ENCODE measurements at places on chromosomes 13 and 19. TPM values are rescaled to one million over a fixed set of nuclear protein-coding genes. Genes with fewer than 3 reads are reported as not detected.

The FCER2 gene
- 0.96 TPM for total RNA-seq

The MYBPC2 gene
- 0.07 TPM for total RNA-seq

The ZNF738 gene
- 8.4 TPM for total RNA-seq

The ZNF99 gene
- not detected for total RNA-seq

The AMER2 gene
- not detected for total RNA-seq

The GRIN2D gene
- 0.26 TPM for total RNA-seq

The FEM1A gene
- total RNA-seq, result 25.5 TPM

- peaks cover 19% of the 10 kb centered on the region for H3K36me3 ChIP-seq
- H3K4me1 ChIP-seq, result peaks cover 24% of the 10 kb centered on the region
- no peak for DNase-seq
- no peaks in the 10 kb centered on the region for H3K27me3 ChIP-seq
- no peak overlapping the region for H3K27ac ChIP-seq
These were observed 10.9 kb downstream of the PRAM1 start for GRCh38 chr19:8491574-8491973.

GRCh38 chr13:79227418-79227817, 178.6 kb downstream of the RBM26 start:
- H3K27ac ChIP-seq, result no peak overlapping the region
- H3K27me3 ChIP-seq, result no peaks in the 10 kb centered on the region
- no peak overlapping the region for H3K4me3 ChIP-seq
- no peak for DNase-seq
- no peaks in the 10 kb centered on the region for H3K36me3 ChIP-seq
- no peaks in the 10 kb centered on the region for H3K4me1 ChIP-seq

DNA sequence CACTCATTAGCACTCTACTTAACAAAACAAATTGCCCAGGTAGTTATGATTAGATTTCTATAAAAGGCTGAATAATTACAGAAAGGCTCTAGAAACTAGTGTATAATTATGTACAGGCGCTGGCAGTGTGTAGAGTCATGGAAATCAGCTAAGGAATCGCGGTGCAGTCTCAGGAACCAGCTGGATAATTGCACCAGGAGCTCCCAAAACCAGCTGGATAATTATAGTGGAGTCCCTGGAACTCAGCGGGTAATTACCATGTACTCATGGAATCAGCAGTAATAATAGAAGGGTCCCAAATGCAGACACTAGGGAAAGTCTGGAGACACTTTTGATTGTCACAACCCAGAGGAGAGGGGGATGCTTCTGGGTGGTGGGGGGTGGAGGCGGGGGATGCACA, 23.2 kb upstream of the TTYH1 start:
- no peaks in the 10 kb centered on the region for H3K27me3 ChIP-seq
- H3K4me1 ChIP-seq, result peaks cover 34% of the 10 kb centered on the region
- DNase-seq, result no peak
- no peak overlapping the region for H3K27ac ChIP-seq

GRCh38 chr19:51125421-51126075, 842 bp downstream of the SIGLEC9 start:
- peak overlapping the region; percentile 23 for H3K4me3 ChIP-seq
- DNase-seq, result no peak
- H3K27ac ChIP-seq, result no peak overlapping the region
- H3K27me3 ChIP-seq, result no peaks in the 10 kb centered on the region
- H3K4me1 ChIP-seq, result peaks cover 94% of the 10 kb centered on the region
- no peaks in the 10 kb centered on the region for H3K36me3 ChIP-seq

GRCh38 chr13:77310161-77310560, 16.7 kb downstream of the MYCBP2 start:
- peaks cover 79% of the 10 kb centered on the region for H3K4me1 ChIP-seq
- H3K36me3 ChIP-seq, result no peaks in the 10 kb centered on the region
- no peaks in the 10 kb centered on the region for H3K27me3 ChIP-seq
- H3K27ac ChIP-seq, result no peak overlapping the region
- no peak for DNase-seq

- no peak overlapping the region for H3K27ac ChIP-seq
- no peak for DNase-seq
- no peaks in the 10 kb centered on the region for H3K4me1 ChIP-seq
- no peaks in the 10 kb centered on the region for H3K27me3 ChIP-seq
- H3K36me3 ChIP-seq, result no peaks in the 10 kb centered on the region
These were observed 7.5 kb upstream of the MIER2 start for GRCh38 chr19:351976-352625.

GRCh38 chr13:109274188-109274821, 512.1 kb downstream of the IRS2 start:
- H3K36me3 ChIP-seq, result no peaks in the 10 kb centered on the region
- H3K27me3 ChIP-seq, result no peaks in the 10 kb centered on the region
- H3K4me1 ChIP-seq, result no peaks in the 10 kb centered on the region

DNA sequence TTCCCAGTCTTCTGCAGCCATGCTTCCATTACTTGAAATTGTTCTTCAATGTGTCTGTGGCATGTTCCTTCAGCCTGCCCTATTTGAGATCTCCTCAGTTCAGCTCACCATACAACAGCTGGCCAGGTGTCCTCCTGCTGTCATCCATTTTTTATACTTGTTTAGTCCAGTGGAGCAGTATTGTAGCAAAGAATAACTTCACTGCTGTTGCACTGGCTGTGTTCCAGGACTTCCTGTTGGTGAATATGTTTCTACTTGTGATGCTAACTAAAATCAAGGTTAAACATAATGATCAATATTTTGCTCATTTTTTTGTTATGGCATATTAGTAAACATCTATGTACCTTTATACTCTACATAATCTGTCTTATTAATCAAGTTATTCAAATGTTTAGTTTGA, 1394.1 kb downstream of the PCDH9 start:
- H3K4me3 ChIP-seq, result no peak overlapping the region
- H3K27ac ChIP-seq, result no peak overlapping the region
- no peak for DNase-seq
- no peaks in the 10 kb centered on the region for H3K4me1 ChIP-seq

GRCh38 chr13:91564396-91564795, 166.0 kb downstream of the GPC5 start:
- no peak overlapping the region for H3K27ac ChIP-seq
- no peaks in the 10 kb centered on the region for H3K36me3 ChIP-seq
- H3K4me3 ChIP-seq, result no peak overlapping the region
- no peaks in the 10 kb centered on the region for H3K27me3 ChIP-seq
- no peaks in the 10 kb centered on the region for H3K4me1 ChIP-seq

DNA sequence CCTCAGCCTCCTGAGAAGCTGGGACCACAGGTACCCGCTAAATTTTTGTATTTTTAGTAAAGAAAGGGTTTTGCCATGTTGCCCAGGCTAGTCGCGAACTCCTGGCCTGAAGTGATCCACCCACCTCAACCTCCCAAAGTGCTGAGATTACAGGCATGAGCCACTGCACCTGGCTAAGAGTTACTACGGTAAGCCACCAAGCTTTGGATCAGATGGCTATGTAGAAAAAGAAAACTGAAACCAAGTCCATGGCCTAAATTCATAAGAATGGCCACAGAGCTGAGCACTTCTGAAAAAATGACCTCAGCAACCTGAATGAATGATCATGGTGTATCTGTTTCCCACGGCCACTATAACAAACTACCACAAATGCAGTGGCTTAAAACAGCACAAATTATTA, 9.4 kb downstream of the OPA3 start:
- no peaks in the 10 kb centered on the region for H3K36me3 ChIP-seq
- H3K4me3 ChIP-seq, result no peak overlapping the region
- no peaks in the 10 kb centered on the region for H3K4me1 ChIP-seq
- no peak overlapping the region for H3K27ac ChIP-seq

GRCh38 chr13:80227645-80228044, 113.3 kb downstream of the SPRY2 start:
- no peaks in the 10 kb centered on the region for H3K4me1 ChIP-seq
- no peak for DNase-seq
- no peaks in the 10 kb centered on the region for H3K36me3 ChIP-seq
- H3K27me3 ChIP-seq, result no peaks in the 10 kb centered on the region
- H3K4me3 ChIP-seq, result no peak overlapping the region

- H3K4me3 ChIP-seq, result no peak overlapping the region
- H3K36me3 ChIP-seq, result no peaks in the 10 kb centered on the region
- DNase-seq, result no peak
- no peaks in the 10 kb centered on the region for H3K4me1 ChIP-seq
These were observed 167.7 kb downstream of the TSHZ3 start for GRCh38 chr19:31181535-31181934.

DNA sequence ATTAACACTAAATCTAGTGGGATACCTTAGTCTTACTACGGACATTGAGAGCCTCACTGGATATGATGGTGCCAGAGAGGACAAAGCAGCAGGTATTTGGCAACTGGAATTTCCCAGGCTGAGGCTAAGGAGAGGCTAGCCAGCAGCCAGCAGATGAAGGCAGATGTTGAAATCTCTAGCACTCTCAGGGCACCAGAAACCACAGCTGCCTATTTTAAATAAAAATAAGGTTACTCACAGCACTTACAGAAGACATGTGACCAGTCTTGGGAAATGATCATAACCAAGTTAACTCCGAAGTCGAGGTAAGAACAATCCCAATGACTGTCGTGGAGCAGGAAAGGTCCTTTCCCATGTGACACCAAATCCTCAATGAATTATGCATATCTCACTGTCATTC, 1726.0 kb downstream of the EFNB2 start:
- no peaks in the 10 kb centered on the region for H3K36me3 ChIP-seq

Measured in CD8-positive, alpha-beta memory T cell (primary cell).